ENCODE measurements at places on chromosomes 5 and 9.

GRCh38 chr9:22170990-22171670 is 162.0 kb upstream of the CDKN2B start:
- DNase-seq, result no peak

GRCh38 chr9:107513464-107514100 is 24.0 kb upstream of the KLF4 start:
- no peak for DNase-seq

DNA sequence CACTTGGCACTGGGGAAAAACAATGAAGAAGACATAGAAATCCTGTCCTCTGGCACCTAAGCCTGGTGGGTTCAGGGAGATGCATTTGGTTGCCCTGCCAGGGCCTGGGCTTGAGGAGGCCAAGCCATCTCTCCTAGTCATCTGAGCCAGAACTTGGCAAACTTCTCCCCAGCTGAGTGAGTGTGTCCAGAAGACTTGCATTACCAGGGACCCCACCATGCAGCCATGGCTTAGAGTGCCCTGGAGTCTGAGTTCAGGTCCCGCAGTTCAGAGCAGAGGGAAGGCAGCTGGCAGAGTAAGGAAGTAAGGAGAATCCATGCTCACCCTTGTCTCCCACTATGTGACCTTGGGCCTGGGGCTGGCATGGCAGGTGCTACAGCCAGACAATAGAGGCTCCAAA is 37.4 kb upstream of the FCN1 start:
- DNase-seq, result no peak

GRCh38 chr9:122207096-122207495 is 21.7 kb downstream of the LHX6 start:
- no peak for DNase-seq

DNA sequence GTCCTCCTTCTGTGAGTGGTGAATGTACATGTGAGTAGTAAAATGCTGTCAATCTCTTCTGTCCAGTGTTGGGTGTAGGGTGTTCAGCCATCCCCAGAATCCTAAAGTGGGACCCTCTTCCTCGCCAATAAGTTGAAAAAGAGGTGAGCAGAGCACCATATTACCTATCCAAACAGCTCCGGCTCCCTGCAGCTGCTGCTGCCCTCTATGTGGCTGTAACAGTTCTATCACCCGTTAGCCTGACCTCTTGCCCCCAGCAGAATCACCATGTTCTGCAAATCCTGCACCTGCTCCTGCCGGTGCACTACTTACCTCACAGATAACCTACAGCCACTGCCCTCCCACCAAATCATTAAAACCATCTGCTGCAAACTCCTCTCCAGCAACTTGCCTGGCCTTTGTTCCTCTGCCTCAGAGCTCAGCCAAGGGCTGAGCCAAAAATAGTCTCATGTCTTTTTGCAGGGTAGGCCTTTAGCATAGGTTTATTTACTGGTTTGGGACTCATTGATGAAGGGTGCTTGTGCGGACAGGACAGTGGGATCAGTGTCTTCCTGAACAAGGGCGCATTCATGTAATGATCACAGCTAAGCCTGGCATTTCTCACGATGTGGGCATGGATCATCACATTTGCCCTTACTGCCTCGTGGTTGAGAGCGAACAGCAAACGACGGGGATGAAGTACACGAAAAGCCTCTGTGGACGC is 49.6 kb upstream of the CCL21 start:
- no peak for DNase-seq

DNA sequence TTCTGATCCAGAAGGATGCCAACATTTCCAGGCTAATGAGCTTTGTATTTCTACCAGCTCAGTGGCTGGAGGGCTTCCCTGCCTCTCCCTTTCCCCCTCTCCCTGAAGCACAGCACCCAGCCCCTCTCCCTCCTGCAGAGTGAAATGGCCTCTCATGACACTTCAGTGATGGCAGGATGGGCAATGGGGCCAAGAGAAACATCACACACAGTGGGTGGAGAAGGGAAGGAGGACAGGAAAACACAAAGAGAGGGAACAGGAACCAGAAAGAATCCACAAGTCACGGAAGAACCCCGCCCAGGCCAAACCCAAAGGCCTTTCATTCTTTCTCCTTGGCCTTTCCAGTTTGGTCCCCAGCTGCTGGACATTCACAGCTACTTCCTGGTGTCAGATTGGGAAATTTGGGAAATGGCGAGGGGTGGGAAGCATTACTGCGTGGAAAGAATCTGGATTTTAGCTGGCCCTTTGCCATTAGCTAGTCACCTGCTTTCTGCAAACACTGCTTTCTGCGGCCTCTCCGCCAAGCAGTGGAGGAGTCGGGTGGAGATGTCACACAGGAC is 82.6 kb downstream of the GLDC start:
- no peak for DNase-seq

Measured in C1 segment of cervical spinal cord (tissue), 14 donors.